ENCODE measurements at places on chromosomes 3 and 15.

GRCh38 chr3:127226946-127227842 lies 34.3 kb downstream of the PRR23E start:
- no peak for DNase-seq

DNA sequence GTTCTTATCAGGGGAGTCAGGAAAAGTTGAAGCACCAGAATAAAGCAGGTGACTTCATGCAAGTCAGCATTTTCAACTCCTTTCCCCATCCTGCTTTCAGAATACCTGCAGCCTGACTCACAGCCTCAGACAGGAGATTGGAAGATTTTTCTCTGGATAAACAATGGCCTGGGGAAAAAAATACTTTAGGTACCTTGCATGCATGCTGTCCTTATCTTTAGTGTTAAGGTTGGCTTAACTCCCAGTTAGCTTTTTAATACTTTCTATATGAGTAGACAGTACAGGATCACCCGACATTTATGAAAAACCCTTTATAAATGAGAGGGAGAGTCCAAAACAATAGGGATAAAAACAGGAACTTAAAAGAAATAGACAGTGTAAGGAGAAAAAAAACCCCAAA lies 53.6 kb downstream of the PAK2 start:
- no peak for DNase-seq

DNA sequence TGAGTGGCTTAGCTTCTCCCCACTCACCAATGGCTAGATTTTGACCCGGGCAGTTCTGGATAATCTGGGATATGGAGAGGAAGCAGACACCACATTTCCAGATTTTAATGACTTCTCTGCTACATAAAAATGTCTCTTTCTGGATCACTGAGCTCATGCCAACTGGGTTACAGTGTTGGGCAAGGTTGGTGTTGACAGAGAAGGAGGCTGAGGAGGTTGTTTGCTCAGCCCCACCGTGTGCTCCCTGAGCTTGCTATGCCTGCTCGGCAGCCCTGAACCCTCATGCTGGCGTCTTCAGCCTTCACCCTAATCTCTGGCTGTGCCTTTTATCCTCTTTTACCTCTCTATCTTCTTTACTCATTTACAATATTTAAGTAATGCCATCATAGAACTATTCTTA lies 53.0 kb upstream of the KPNA4 start:
- DNase-seq = no peak

GRCh38 chr15:89360294-89360971 lies 25.8 kb upstream of the POLG start:
- no peak for DNase-seq

DNA sequence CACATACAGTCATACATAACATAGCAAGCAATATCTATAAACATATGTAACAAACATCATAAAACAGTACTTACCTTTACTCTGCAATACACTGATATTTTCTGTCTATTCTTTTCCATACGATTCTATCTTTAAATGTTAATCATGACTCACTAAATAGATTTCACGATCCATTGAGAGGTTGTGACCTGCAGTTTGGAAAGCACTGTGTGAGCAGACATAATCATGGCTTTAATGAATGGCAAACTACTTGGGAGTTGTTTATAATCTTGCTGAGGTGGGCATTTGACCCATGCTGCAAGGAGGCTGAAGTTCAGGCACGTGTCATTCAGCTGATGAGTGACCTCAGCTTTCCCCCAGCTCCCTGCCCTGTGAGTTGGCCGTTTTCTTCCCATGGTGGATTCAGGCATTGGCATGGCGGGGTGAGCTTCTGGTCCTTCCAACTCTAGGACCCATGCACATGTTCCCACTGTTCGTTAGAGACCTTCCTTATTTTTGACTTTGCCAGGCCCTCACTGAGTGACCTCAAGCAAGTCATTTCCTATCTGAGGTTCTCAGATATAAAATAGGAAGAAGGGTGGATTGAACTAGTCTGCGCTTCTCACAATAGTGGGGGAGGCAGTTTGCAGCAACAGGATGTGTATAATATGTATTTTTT lies 41.7 kb downstream of the PAQR5 start:
- no peak for DNase-seq

GRCh38 chr15:60340207-60340921 lies 57.4 kb downstream of the ANXA2 start:
- no peak for DNase-seq

GRCh38 chr3:54171509-54171908 lies 49.2 kb downstream of the CACNA2D3 start:
- DNase-seq = no peak

DNA sequence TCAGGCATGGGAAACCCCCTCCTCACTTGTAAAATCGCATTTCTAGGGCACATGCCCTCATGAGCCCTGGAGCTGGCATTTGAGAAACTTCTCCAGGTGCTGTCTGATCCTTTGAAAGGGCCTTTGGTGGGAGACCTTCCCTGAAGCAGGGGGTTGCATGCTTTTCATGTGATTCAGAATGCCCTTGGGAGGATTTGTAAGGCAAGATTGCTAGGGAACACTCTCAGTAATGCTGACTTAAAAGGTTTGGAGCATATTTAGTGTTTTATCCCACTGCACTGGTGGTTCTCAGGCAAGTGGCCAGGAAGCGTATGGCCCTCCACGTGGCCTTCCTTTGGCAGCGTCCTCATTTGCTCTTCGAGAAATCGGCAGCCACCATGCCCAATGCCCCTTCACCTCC lies 164.1 kb downstream of the ARRDC4 start:
- DNase-seq = no peak

DNA sequence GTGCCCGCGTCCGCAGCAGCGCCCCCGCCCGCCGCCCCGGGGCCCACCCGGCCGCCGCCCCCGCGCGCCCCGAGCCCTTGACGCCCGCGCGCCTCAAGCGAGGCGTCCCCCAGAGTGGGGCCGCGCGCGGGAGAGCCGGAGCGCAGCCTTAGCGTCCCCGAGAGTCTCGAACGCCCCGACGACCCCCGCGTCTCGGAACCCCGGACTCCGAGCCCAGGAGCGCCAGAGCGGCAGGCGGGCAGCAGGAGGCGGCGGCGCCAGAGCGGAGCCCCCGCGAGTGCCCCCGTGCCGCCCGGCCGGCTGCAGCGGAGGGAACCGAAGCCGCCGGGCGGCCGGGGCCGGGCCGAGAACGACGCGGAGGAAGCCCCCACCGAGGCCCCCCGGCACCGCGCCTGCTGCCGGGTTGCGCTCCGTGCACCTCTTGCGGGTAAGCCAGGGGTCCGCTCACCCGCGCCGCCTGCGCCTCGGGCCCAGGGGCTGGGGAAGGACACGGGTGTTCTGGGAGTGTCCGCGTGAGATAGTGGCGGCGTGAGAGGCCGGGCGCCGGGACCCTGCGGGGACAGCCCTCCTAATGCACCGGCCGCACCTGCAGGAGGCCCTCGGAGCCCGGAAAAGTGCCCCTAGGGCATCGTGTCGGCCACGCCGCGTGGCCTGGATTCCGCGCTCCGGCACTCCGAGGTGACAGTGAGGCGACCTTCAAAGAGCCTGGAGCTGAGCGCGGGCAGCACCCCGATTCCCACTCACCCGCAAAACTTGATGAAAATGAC lies 52.0 kb upstream of the ULK4 start:
- DNase-seq = peak; percentile 40

DNA sequence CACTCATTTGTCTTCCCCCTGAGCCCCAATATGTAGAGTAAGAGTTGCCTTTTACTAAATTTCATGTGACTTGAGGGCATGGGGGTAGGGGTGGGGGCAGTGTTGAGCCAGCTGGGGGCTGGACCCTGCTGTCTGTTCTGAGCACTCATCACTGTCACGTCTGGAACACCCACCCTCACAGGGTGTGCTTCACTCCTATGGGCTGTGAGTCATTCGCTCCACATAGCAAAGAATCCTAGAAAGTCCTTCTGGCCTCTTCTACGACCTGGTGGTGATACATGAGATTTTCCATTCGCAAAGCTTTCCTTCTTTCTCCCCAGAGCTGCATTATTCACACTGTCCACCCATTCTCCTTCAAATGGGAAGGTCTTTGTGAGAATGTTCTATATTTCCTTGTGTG lies 43.6 kb upstream of the MGLL start:
- no peak for DNase-seq

GRCh38 chr3:111831840-111832239 lies 27.2 kb upstream of the PHLDB2 start:
- no peak for DNase-seq

- DNase-seq = no peak
Measured at GRCh38 chr15:43911235-43911781, 84.5 kb downstream of the WDR76 start.

DNA sequence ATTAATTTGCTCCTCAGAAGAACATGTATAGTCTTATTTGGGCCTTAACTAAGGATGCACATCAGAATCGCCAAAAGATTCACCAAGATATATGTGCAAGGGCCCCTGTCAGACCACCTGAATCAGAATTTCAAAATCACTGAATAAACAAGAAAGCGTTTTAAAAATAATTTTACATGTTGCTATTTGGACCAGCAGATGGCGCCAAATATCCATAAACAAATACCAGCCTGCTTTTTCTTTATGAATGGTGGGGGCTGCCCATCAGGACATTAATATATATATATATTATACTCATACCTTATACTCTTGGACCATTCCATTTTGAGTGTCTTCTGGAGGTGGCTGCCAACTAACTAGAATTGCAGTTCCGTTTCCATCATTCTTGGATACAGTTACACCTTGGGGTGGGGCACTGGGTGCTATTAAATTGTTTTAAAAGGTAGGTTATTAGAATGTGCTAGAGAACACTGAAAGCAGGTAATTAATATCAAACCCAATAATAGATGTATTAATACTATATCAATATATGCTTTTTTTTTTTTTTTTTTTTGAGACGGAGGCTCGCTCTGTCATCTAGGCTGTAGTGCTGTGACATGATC lies 1108.3 kb downstream of the ROBO1 start:
- DNase-seq = no peak

- peak; percentile 19 for DNase-seq
Measured at GRCh38 chr3:149717391-149718056, 34.8 kb downstream of the COMMD2 start.

- DNase-seq = no peak
Measured at GRCh38 chr3:126947429-126947828, 35.5 kb upstream of the PLXNA1 start.

- DNase-seq = peak; percentile 14
Measured at GRCh38 chr15:100438570-100438969, 90.2 kb downstream of the CERS3 start.

DNA sequence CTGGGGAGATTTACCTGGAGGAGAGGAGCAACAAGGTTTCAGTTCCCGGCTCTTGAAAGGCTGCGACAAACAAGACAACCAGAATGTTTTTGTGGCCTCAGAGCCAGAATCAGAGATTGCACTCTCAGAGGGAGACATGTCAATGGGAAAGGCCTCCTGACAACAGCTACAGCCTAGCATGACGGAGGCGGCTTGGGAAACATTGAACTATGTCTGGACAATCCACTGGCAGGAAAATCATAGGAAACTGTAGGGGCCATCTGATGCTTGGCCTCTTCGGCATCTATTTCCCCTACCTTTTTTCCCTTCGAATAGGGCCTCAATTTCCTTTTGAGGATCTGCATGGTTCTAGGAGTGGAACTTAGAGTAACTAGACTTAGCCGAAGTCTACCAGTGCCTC lies 13.2 kb upstream of the PTPN23 start:
- DNase-seq = no peak

GRCh38 chr15:70608144-70608543 lies 155.2 kb downstream of the UACA start:
- DNase-seq = no peak

GRCh38 chr3:76470285-76470684 lies 569.6 kb upstream of the ROBO2 start:
- DNase-seq = no peak

DNA sequence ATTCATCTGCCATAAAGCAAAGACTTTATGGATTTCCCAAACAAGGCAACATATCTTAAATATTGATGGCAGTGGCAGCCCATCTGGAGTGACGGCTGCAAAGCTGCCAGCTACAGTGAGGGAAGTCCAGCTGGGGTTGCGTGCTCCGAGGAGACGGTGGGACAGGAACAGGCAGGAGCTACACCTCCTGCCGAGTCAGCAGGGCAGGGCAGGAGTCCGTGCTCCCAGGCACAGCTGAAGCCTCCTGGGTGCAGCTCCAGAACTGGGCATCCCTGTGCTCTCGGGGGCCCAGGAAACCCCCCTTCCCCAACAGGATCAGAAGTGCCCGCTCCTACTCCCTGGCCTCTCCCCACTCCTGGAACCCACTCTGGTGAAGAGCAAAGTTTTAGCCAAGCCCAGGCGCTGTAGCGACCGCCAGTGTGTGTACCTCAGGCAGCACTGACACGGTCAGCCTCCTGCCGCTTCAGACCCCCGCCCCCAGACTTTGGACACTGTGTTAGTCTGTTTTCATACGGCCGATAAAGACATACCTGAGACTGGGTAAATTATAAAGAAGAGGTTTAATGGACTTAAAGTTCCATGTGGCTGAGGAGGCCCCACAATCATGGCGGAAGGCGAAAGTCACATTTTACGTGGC lies 556.4 kb upstream of the CCDC54 start:
- DNase-seq = no peak

DNA sequence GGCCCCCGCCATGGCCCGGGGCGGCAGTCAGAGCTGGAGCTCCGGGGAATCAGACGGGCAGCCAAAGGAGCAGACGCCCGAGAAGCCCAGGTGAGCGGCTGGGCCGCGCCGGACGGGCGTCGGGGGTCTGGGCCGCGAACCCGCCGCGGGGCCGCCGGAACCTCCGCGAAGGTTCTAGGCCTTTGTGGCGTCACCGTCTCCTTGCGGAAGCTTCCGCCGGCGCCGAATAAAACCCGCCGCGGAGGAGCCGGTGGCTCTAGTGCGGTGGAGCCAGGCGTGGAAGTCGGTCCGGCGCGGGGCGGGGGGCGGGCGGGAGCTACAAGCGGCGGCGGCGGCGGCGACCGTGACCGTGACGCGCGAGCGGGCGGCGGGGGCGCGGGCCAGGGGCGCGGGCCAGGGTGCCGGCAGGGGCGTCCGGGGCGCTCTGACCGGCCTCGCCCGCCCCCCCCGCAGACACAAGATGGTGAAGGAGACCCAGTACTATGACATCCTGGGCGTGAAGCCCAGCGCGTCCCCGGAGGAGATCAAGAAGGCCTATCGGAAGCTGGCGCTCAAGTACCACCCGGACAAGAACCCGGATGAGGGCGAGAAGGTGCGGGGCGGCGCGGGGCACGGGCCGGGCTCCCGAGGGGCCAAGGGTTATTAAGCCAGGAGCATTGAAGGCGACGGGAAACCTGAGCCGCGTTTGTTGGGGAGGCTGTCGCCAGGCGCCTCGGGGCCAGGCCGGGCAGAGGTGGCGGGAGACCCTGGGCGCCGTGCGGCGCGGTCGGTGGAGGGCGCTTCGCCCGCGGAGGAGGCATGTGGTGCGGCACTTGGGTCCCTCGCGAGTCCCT lies at the start of gene DNAJA4:
DNAJA4 (plus strand) TSS at position 259 of the 833 bp plus-strand sequence; CDS start at position 461, 202 bp downstream.
- DNase-seq = peak; percentile 55

DNA sequence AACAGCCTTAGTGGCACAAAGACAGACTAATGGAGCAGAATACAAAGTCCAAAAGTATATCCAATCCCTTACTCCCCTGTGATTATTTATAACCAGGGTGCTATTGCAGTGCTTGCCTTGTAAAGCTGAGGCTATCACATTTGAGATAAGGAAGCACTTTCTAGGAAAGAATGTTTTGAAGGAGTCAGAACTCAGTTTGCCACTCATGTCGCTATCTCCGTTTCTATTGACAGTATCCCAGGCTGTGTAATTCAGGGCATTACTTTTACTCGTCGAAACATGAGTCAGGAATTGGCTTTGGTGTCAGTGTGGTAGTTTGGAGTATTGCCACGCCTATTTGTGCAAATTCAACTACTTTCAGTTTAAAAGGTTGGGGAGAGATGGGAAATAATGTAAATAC lies 78.4 kb downstream of the FBXL2 start:
- DNase-seq = no peak
